Left hindlimb (tissue), 1 donor: ENCODE measurements at places on chromosomes 6 and 20.

GRCh38 chr6:111596784-111597183 is 8.9 kb downstream of the TRAF3IP2 start:
- no peak for DNase-seq

- no peak for DNase-seq
Observed at GRCh38 chr20:59666586-59666985, 62.2 kb downstream of the PHACTR3 start.

GRCh38 chr6:133306931-133307330 is 65.8 kb downstream of the EYA4 start:
- no peak for DNase-seq

- DNase-seq = no peak
Observed at GRCh38 chr6:150271501-150272263, 97.1 kb upstream of the IYD start.

- no peak for DNase-seq
Observed at GRCh38 chr6:60952500-60952899, 1333.5 kb downstream of the KHDRBS2 start.

DNA sequence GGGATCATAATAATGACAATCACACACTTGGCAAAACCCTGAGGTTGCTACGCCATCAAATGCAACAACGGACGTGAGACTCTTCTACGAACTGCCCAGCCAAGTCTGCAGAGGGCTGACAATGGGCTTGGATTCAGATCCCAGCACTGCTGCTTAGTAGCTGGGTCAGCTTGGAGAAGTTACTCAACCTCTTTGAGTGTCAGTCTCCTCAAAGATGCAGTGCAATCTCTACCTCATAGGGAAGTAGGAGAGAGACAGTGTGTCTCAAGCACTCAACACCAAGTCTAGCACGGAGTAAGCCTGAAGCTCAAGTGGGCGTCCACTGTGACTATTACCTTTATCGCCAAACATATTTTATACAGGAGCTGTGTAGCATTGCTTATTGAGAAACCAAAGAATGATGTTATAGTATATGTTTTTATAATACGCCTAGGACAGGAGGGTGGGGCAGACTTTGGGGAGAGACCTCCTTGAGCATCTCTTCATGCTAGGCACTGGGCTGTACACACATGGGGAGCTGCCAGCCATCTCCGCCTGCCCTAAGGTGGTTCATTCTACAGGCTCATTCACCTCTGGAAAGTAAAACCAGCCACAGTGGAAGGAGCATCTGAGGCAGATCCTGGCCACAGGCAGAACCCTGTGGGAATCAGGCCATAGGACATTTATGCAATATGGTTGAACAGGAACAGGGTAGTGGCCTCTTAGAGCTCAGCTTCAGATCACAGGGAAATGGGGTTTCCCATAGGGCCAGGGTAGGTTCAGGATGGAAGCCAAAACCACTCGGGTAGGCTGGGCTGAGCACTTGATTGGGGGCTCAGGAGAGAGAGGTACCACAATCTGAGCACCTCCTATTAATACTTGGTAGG is 160.2 kb downstream of the MRPL14 start:
- no peak for DNase-seq

GRCh38 chr20:53331151-53331973 is 262.3 kb downstream of the ZNF217 start:
- DNase-seq = no peak

DNA sequence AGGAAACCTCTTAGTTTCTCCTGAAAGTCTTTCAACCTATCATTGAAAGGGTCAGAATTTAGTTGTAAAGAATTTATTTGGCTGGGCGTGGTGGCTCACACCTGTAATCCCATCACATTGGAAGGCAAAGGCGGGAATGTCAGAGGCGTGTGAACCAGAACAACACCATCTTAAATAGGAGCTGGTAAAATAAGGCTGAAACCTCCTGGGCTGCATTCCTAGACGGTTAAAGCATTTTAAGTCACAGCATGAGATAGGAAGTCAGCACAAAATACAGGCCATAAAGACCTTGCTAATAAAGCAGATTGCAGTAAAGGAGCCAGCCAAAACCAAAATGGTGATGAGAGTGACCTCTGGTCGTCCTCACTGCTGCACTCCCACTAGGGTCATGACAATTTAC is 29.6 kb downstream of the OR2B2 start:
- DNase-seq = no peak

- DNase-seq = no peak
Observed at GRCh38 chr6:133626096-133626666, 262.7 kb upstream of the TCF21 start.
